Body of pancreas (tissue), 4 donors: ENCODE measurements at places on chromosomes 6 and 20. TPM values are rescaled to one million over a fixed set of nuclear protein-coding genes. Genes with fewer than 3 reads are reported as not detected.

DNA sequence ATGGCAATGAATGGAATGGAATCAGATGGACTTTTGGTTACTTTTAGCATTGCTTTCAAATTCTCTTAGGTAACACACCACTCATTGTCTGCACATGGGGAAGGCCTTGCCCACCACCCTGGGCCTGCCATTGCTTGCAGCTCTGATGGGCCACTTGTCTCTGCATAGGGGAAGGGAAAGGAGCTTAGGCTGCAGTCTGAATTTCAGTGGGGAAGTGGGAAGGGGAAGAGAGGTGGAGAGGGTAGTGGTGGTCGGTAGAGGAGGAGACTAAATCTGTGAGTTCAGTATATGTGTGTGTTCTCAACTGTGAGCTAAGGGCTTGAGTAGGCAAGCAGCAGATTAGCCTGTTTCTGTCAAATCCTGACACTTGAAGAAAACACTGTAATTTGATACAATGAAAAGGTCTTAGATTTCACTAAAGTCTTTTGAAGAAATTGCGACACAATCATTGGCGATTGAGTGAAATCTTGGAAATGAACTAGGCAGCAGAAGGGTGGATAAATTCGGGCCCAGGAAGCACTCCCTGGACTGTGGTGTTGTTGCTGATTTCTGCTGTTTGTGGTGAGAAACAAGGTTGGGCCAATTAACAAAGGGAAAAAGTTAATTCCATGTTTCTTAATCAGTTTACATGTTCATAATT is 80.6 kb downstream of the OTOR start:
- H3K4me3 ChIP-seq, result no peak overlapping the region
- H3K36me3 ChIP-seq, result no peaks in the 10 kb centered on the region
- no peak for DNase-seq
- H3K27me3 ChIP-seq, result no peaks in the 10 kb centered on the region
- no peaks in the 10 kb centered on the region for H3K4me1 ChIP-seq

- no peak overlapping the region for H3K27ac ChIP-seq
- H3K4me1 ChIP-seq, result no peaks in the 10 kb centered on the region
- H3K36me3 ChIP-seq, result no peaks in the 10 kb centered on the region
- H3K4me3 ChIP-seq, result no peak overlapping the region
- H3K27me3 ChIP-seq, result no peaks in the 10 kb centered on the region
Observed at GRCh38 chr6:168132531-168133167, 53.6 kb upstream of the FRMD1 start.

DNA sequence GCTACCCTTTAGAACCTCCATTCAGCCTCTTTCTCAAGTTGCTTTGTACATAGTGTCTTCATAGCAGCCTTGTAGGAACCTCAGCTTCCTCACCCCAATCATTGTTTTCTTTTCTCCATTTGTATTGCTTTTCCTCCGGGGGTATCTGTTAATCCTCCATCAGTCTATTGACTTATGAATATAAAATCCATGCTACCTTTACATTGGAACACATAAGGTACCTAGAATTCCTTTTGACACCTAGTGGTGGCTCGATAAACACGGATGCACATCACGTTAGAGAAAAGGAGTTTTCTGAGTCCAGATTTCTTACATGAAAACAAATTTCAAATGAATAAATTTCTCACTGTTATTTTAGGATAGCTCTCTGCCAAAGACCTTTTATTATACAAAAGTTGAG is 6.3 kb upstream of the EDN1 start:
- H3K4me3 ChIP-seq, result no peak overlapping the region
- H3K27ac ChIP-seq, result no peak overlapping the region
- no peak for DNase-seq
- no peaks in the 10 kb centered on the region for H3K27me3 ChIP-seq

Gene SAMD10
- 3.6 TPM for total RNA-seq

Gene SLC25A27
- total RNA-seq, result 24.1 TPM

- H3K27ac ChIP-seq, result no peak overlapping the region
- DNase-seq, result no peak
- no peaks in the 10 kb centered on the region for H3K4me1 ChIP-seq
- H3K36me3 ChIP-seq, result no peaks in the 10 kb centered on the region
- no peak overlapping the region for H3K4me3 ChIP-seq
Observed at GRCh38 chr6:92273694-92274093, 1145.7 kb downstream of the EPHA7 start.

Gene FBXO9
- total RNA-seq, result 69.0 TPM

DNA sequence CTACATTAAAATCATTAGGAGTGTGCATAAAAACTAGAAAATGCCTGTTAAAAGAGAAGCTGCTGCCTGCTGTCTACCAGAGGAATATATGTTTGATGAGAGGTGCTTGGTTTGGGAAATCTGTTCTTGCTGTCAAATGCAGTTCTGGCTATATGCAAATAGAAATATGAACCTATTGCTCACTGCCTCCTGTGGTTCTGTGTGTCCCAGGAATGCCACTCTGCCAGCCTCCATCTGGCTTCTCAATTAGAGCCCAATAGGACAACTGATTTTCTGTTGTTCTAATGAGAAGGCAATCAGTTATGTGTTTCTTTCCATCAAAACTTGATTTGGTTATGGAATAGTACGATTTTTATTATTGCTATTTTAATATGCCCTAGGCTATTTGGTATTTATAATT is 759.7 kb downstream of the HDGFL1 start:
- no peaks in the 10 kb centered on the region for H3K36me3 ChIP-seq
- H3K27ac ChIP-seq, result no peak overlapping the region
- no peaks in the 10 kb centered on the region for H3K4me1 ChIP-seq
- no peaks in the 10 kb centered on the region for H3K27me3 ChIP-seq
- no peak for DNase-seq
- H3K4me3 ChIP-seq, result no peak overlapping the region

GRCh38 chr6:38033442-38033982 is 214.0 kb downstream of the ZFAND3 start:
- H3K27me3 ChIP-seq, result no peaks in the 10 kb centered on the region
- no peak for DNase-seq
- no peak overlapping the region for H3K27ac ChIP-seq
- no peaks in the 10 kb centered on the region for H3K36me3 ChIP-seq

- no peak overlapping the region for H3K27ac ChIP-seq
- DNase-seq, result no peak
- H3K4me3 ChIP-seq, result no peak overlapping the region
- no peaks in the 10 kb centered on the region for H3K36me3 ChIP-seq
- no peaks in the 10 kb centered on the region for H3K27me3 ChIP-seq
Observed at GRCh38 chr6:69647726-69648125, 149.1 kb downstream of the LMBRD1 start.

GRCh38 chr20:57473246-57474048 is 51.5 kb downstream of the CTCFL start:
- no peaks in the 10 kb centered on the region for H3K27me3 ChIP-seq
- no peak for DNase-seq
- H3K36me3 ChIP-seq, result no peaks in the 10 kb centered on the region
- no peak overlapping the region for H3K27ac ChIP-seq

Gene FLRT3
- 3.1 TPM for total RNA-seq

DNA sequence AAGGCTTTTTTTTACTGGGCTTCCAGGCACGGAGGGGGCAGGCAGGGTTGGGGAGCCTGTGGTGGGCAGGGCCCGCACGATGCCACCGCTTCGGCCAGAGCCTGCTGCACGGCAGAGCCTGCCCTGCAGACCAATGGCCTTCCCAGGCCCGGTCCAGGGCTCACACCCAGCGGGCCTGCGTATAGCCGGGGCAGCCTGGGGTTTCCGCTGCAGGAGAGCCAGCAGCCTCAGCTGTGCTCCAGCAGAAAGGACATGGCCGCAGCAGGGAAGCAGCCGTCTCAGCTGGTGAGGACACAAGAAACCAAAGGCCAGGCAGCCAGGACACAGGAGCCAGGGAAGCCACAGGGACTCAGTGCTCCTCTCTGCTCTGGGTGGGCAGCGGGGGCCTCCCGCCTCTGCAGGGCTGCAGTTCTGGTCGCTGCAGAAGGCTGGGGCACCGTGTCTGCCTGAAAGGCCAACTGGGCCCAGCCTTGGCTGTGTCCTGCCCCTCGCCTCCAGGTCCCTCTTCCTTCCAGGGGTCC is 90.6 kb downstream of the TTLL2 start:
- no peak overlapping the region for H3K4me3 ChIP-seq
- H3K27ac ChIP-seq, result no peak overlapping the region
- H3K36me3 ChIP-seq, result no peaks in the 10 kb centered on the region

Gene TOMM34
- 13.0 TPM for total RNA-seq

DNA sequence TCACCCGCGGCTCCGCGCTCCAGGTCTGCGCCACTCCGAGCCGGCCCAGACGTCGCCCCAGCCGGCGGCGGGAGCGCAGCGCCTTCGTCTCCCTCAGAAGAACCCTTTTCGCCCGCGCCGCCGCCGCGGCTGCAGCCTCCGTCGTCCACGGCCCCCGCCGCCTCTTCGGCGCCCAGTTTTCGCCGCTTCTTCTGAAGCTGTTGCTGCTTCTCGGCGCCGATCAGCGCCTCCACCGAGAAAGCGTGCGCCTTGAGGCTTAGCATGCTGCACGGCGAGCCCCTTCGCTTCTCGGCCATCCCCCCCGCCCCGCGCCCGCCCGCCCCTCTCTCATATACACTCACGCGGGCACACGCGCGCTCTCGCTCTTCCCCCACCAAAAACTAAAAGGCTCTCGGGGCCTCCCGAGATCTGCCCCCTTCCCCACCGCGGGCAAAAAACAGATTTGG is 489 bp downstream of the TBX18 start:
- peaks cover 21% of the 10 kb centered on the region for H3K4me1 ChIP-seq
- H3K4me3 ChIP-seq, result no peak overlapping the region
- H3K36me3 ChIP-seq, result no peaks in the 10 kb centered on the region
- no peaks in the 10 kb centered on the region for H3K27me3 ChIP-seq
- DNase-seq, result no peak

Gene RAD21L1
- total RNA-seq, result not detected

- no peaks in the 10 kb centered on the region for H3K36me3 ChIP-seq
- no peak overlapping the region for H3K4me3 ChIP-seq
- H3K27ac ChIP-seq, result no peak overlapping the region
- H3K27me3 ChIP-seq, result no peaks in the 10 kb centered on the region
- DNase-seq, result no peak
Observed at GRCh38 chr6:168741305-168741704, 300.3 kb downstream of the SMOC2 start.

- H3K4me1 ChIP-seq, result no peaks in the 10 kb centered on the region
- H3K36me3 ChIP-seq, result no peaks in the 10 kb centered on the region
- no peaks in the 10 kb centered on the region for H3K27me3 ChIP-seq
- DNase-seq, result no peak
Observed at GRCh38 chr6:94150886-94151285, 731.5 kb upstream of the EPHA7 start.

GRCh38 chr6:168537540-168537884 is 96.5 kb downstream of the SMOC2 start:
- no peak overlapping the region for H3K27ac ChIP-seq
- no peaks in the 10 kb centered on the region for H3K27me3 ChIP-seq
- no peak for DNase-seq
- peaks cover 10% of the 10 kb centered on the region for H3K4me1 ChIP-seq
- no peaks in the 10 kb centered on the region for H3K36me3 ChIP-seq
- H3K4me3 ChIP-seq, result no peak overlapping the region

DNA sequence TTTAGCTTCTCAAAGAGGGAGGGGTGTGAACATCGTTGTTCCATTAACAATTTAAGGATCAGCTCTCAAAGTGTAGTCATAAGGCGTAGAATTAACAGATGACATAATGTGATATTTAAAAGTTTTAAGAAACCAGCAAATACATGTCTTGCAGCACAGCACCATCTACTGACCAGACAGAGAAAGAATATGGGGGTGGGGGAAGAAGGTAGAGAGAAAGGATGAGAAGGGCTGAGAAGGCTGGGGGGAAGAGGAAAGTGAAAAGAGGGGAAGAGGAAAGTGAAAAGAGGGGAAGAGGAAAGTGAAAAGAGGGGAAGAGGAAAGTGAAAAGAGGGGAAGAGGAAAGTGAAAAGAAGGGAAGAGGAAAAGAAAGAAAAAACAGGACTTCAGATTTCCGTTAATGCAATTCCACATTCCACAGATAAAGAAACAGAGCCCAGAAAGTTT is 80.9 kb downstream of the HAO1 start:
- no peak overlapping the region for H3K4me3 ChIP-seq
- no peaks in the 10 kb centered on the region for H3K36me3 ChIP-seq
- H3K4me1 ChIP-seq, result no peaks in the 10 kb centered on the region
- no peak overlapping the region for H3K27ac ChIP-seq
- H3K27me3 ChIP-seq, result no peaks in the 10 kb centered on the region

DNA sequence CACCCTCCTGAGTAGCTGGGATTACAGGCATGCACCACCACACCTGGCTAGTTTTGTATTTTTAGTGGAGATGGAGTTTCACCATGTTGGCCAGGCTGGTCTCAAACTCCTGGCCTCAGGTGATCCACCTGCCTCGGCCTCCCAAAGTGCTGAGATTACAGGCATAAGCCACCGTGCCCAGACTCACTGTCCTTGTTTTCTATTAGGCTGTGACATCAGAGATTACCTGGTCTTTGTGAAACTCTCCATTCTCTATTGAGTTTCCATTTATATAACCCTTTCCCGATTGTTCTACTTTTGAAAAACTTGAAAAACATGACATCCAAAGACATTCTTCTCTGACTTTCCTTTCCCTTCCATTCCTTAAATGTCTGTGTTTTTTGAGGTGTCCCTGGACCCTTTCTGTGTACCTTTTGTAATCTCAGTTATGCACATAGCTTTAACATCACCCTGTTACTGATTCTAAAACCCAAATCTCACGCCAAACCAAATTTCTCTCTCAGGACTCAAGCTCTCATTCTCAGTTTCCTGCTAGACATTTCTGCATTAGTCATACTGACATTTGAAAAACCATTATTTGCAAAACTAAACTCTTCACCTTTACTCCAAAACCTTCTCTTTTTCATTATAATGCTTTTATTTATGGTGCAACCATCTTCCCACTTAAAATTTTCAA is 137.0 kb downstream of the KHDC1L start:
- no peak overlapping the region for H3K4me3 ChIP-seq
- H3K36me3 ChIP-seq, result no peaks in the 10 kb centered on the region
- DNase-seq, result no peak
- H3K4me1 ChIP-seq, result no peaks in the 10 kb centered on the region
- no peaks in the 10 kb centered on the region for H3K27me3 ChIP-seq

GRCh38 chr20:18853946-18854646 is 40.5 kb downstream of the SCP2D1 start:
- DNase-seq, result no peak
- H3K36me3 ChIP-seq, result no peaks in the 10 kb centered on the region
- H3K4me1 ChIP-seq, result no peaks in the 10 kb centered on the region
- no peak overlapping the region for H3K27ac ChIP-seq
- no peaks in the 10 kb centered on the region for H3K27me3 ChIP-seq

Gene RBM38
- 12.7 TPM for total RNA-seq

- peak; percentile 41 for DNase-seq
- no peaks in the 10 kb centered on the region for H3K4me1 ChIP-seq
- H3K27me3 ChIP-seq, result no peaks in the 10 kb centered on the region
- no peak overlapping the region for H3K4me3 ChIP-seq
- no peaks in the 10 kb centered on the region for H3K36me3 ChIP-seq
Observed at GRCh38 chr20:39190666-39191570, 228.8 kb downstream of the DHX35 start.

DNA sequence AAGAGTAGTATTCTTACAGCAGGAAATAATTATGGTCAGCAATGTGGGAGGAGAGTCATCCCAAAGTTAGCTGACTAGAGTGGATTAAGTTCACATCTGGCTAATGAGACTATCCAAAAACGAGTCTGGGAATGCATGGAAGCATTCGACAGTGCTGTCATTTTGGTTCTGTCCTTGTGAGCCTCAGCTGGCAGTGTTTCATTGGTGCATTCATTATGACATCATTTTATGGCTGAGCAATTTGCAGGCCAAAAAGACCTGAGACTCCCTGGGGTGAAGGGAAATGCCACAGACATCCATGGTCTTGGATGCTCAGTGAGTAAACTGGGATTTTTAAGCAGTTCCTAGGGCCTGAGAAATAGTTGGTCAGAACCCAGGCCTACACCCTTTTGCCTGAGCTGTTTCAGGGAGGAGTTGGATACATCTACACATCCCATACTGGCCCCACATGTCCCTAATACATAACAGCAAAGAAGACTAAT is 196.4 kb upstream of the CCN2 start:
- no peaks in the 10 kb centered on the region for H3K36me3 ChIP-seq
- no peaks in the 10 kb centered on the region for H3K4me1 ChIP-seq
- no peak overlapping the region for H3K4me3 ChIP-seq
- no peak for DNase-seq
- H3K27ac ChIP-seq, result no peak overlapping the region
